NCI-H2171 (cell line): ENCODE measurements at places on chromosomes 7 and 10.

GRCh38 chr7:52261057-52261456 is 774.4 kb upstream of the POM121L12 start:
- DNase-seq, result no peak

GRCh38 chr7:117777335-117778142 is 95.7 kb downstream of the CTTNBP2 start:
- no peak for DNase-seq

GRCh38 chr7:31476073-31476745 is 37.7 kb upstream of the ITPRID1 start:
- DNase-seq, result no peak

GRCh38 chr10:95694665-95695064 is 938 bp upstream of the TCTN3 start:
- DNase-seq, result no peak

GRCh38 chr10:14820010-14820774 is 17.6 kb downstream of the CDNF start:
- DNase-seq, result no peak

- no peak for DNase-seq
Observed at GRCh38 chr10:6748029-6748428, 168.0 kb upstream of the PRKCQ start.

DNA sequence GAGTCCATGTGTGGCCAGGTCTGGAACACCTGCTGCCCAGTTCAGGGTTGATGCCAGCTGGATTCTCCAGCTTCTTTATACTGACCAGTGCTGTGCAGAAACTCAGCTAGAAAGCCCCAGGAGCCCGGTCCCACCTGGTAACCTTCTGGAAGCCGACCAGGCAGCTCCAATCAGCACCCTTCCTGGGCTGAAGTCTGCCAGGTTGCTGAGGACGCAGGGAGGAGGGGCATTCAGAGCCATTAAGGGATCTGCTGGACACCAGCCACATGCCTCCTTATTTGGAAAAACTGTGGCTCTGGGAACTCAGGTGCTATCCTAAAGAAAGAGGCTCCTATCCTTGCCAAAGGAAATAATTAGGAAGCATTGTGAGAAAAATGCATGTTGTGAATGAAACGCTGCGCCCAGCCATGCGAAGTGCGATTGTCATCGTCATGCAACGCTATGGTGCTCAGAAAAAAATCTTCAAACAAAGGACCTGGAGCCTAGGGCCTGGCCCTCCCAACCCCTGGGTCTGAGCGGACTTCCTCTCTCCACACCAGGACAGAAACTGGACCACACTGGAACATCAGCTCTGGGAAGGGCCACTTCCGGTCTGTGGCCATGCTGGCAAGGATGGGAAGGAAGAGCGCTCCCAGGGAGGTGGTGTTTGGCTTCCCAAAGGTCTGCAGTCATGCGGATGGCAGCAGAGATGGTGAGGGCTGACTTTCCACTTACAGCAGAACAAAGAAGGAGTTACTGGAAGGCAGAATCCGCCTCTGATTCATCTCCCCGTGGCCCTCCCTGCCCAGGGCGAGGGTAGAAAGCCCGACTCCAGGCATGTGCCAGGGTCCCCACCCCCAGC is 90.1 kb downstream of the FAM53B start:
- no peak for DNase-seq

DNA sequence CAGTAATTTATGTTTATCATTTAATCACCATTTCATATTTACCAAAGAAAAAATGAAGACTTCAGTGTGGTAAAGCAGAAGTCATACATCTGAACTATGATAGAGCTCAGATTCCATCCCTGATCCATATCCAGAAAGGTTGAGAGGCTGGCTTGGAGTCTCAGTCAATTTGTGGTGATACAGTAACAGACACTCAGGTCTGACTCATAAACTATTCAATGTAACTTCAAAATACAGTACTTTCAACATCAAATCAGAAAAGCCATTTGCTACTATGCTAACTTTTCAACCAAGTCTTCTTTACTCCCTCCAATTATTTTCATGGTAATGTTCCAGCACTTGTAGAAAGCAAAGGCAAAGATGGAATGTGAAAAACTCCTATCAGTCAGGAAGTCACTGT is 190.4 kb downstream of the HDAC9 start:
- DNase-seq, result no peak

GRCh38 chr7:12866207-12866606 is 178.8 kb downstream of the ARL4A start:
- no peak for DNase-seq

DNA sequence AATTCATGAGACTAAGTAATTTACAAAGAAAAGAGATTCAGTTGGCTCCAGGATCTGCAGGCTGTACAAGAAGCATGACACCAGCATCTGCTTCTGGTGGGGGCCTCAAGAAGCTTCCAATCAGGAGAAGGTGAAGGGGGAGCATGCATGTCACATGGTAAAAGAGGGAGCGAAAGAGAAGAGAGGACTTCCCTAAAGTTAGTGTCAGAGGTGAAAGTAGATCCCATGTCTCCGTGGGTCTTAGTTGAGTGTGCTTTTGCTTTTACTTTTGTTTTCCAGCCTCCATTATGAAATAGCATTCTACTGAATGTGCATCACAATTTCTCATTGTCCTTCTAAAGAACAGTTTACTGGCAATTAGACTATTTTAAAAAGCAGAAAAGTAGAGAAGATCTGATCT is 213.6 kb upstream of the FZD1 start:
- DNase-seq, result no peak

DNA sequence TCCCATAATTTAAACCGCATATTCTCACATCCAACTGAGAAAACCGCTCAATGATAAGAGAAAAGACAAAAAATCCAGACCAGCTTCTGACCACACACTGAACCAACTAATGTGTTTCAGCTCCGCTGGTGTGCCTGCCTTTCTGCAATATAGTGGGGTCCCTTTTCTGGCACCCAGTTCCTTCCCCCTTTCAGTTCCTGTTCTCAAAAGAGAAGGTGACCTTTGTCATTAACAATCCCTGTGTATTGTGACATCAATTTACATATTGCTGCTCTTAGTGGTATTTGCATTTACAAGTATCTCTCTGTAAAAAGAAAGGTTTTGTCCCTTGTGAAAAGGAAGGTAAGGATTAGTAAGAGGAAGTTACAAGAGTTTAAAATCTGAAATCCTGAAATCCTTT is 1.4 kb downstream of the PPP1R17 start:
- no peak for DNase-seq

- DNase-seq, result no peak
Observed at GRCh38 chr10:33100781-33101391, 142.9 kb upstream of the ITGB1 start.

DNA sequence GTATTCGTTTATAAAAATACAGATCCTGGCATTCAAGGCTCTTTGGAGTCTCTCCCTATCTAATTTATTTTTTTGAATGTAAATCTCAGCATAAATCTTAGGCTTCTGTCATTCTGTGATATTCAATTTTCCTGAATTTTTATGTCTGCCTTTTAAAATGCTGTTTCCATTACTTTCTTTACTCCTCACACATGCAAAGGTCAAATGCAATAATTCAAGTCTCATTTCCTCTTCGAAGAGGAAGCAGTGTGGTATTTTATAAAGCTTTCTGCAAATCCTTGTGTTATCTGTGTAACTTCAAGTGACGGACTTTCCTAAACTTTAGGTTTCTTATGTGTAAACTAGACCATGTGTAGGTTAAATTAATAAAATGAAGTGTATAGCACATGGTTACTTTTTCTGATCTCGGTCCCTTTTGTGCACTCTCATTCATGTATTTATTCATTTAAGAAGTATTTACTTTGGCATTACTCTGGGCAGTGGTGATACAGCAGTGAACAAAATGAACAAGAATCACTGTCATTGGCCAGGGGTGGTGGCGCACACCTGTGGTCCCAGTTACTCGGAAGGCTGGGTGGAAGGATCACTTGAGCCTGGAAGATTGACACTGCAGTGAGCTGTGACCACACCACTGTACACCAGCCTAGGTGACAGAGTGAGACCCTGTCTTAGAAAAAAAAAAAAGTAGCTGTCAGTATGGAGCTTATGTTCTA is 332.2 kb downstream of the EXOC4 start:
- no peak for DNase-seq

DNA sequence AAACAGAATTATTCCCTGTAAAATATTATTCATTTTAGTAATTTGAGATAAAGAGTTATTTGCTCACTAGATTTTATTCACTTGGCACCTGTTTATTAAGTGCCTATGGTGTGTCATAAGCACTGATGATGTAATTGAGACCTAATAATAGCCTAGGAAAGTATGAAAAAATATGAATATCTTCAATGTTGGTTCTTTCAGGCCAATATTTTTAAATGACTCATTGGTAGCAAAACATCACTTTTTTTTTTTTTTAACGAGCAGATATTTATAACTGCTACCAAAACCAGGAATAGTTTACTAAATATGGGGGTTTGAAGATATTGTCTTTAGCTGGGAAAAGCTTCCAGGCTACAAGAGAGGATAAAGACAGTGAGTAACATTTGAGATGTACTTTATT is 228.0 kb downstream of the PRKG1 start:
- no peak for DNase-seq

- DNase-seq, result no peak
Observed at GRCh38 chr10:96440361-96441292, 73.1 kb downstream of the TLL2 start.

DNA sequence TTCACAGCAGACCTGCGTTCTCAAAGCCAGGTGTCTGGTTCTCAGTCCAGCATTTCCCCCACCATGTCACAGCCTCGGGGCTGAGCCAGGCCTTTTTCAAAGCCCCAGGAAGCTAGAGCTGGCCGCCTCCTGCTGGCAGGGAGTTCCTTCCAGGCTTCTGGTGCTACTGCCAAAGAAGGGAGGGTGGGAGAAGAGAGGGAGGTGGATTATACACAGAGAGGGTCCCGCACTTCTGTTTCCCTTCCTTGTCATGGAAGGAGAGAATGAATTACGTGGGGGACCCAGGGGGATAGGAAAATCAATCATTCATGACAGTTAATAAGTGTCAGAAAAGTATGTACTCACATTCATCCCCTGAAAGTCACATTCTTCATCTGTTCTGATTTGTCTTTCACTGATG is 600 bp upstream of the LGI1 start:
- no peak for DNase-seq

- no peak for DNase-seq
Observed at GRCh38 chr10:70174058-70174741, 3.9 kb upstream of the SAR1A start.
